ENCODE measurements at places on chromosomes 6 and 20.
A peak's percentile ranks its signal among the peaks of the same experiment; 100 is the strongest.

DNA sequence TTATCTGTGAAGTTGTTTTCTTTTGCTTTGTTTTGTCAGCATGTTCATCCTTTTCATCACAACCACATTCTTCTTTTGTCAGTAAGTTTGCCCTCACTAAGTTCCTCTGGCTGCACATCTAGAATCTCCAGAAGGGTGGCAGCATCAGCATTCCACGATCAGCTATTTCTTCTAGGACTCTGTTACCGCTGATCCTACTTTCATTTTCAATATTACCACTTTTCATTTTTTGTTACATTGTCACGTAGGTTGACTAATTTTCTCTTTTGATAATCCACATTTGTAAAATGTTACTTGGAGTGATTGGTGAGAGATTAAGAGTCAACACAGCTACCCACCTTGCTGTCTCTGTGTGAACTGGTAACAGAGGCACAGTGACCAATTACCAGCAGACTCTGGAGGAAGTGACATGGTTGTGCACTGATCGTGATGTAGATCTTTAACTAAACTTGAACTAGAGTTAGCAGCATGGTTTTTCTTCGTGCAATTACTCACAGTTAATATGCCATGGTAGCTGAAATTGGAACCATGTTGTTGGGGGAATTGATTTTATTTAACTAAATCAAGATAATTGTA, 307.9 kb upstream of the SLC35B3 start:
- no peak overlapping the region for H3K27ac ChIP-seq
- DNase-seq: no peak
- H3K36me3 ChIP-seq: no peaks in the 10 kb centered on the region
- no peaks in the 10 kb centered on the region for H3K27me3 ChIP-seq

DNA sequence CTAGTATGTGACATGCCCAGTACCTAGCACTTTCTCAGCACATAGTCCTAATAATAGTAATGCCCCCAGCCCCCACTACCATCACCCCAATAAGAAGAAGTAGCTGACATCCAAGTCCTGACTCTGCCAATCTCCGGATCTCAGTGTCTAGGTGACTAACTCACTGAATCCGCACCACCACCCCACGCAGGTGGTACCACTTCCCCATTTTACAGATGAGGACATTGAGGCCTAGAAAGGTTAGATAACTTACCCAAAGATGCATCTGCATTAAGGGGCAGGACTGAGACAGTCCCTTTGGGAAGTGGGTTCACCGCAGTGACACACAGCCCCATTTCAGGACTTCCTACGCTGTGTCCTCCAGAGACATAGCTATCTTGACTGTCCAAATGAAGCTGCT, 241.2 kb downstream of the TFAP2C start:
- no peak overlapping the region for H3K27ac ChIP-seq
- no peaks in the 10 kb centered on the region for H3K27me3 ChIP-seq
- no peak overlapping the region for H3K4me3 ChIP-seq
- H3K36me3 ChIP-seq: no peaks in the 10 kb centered on the region
- no peaks in the 10 kb centered on the region for H3K4me1 ChIP-seq

DNA sequence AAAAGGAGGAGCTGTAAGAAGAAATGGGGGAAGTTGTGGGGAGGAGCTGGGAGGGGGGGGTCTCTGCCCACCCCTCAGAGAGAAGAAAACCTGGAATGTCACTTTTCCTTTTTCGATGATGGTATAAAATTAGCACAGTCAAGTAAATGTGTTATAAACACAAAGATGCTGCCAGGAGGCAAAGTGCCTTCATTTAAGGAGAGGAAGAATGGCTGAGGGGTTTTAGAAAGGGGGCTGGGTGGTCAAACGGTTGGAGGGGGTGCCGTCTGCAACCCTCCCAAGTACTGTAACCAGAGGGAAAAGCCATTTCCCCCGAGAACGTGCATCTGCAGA, 25.0 kb downstream of the PMEPA1 start:
- no peak overlapping the region for H3K4me3 ChIP-seq
- H3K27ac ChIP-seq: peak overlapping the region; percentile 87
- no peaks in the 10 kb centered on the region for H3K36me3 ChIP-seq
- H3K4me1 ChIP-seq: peaks cover 29% of the 10 kb centered on the region
- no peaks in the 10 kb centered on the region for H3K27me3 ChIP-seq

DNA sequence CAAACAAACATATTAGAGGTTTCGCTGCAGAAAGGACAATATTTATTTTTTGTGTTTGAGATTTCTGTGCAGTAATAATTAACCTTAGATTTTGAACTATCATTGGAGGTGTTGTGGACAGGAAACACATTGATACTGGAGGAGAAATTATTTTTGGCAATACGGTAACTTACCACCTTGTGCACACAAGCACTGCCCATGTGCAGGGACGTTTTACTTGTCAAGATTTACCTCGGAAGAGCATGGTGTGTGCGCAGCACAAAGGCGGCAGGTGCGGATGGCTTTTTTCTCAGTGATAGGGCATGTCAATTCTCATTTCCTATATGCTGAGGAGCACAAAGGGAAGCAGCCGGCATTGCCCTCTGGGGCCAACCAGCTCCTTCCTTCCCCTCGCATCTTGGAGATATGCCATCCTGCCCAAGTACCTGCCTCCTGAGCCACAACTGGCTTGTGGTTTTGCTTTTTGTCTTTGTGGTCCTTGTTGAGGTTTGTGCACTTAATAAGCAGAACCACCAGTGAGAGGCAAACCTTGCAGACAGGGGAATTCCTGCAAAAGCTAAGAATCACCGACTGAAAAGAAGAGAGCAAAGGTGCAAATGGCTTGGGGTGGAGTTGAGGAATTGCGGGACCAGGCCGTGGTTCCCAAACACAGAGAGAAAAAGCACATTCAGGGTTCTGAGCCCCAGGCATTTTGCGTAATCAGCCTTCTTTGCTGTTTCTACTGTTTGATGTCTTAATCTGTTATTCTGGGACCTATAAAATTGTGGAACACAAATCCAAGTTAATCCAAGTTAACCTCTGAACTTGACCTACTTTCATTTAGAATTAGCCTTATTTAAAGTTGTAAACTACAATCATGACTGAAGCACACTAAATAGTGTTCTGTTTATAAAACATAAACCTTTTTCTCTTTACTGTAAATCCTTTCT, 21.9 kb downstream of the SAMD5 start:
- no peak overlapping the region for H3K4me3 ChIP-seq
- no peaks in the 10 kb centered on the region for H3K4me1 ChIP-seq
- H3K36me3 ChIP-seq: no peaks in the 10 kb centered on the region
- no peak for DNase-seq
- no peaks in the 10 kb centered on the region for H3K27me3 ChIP-seq
- H3K27ac ChIP-seq: no peak overlapping the region

DNA sequence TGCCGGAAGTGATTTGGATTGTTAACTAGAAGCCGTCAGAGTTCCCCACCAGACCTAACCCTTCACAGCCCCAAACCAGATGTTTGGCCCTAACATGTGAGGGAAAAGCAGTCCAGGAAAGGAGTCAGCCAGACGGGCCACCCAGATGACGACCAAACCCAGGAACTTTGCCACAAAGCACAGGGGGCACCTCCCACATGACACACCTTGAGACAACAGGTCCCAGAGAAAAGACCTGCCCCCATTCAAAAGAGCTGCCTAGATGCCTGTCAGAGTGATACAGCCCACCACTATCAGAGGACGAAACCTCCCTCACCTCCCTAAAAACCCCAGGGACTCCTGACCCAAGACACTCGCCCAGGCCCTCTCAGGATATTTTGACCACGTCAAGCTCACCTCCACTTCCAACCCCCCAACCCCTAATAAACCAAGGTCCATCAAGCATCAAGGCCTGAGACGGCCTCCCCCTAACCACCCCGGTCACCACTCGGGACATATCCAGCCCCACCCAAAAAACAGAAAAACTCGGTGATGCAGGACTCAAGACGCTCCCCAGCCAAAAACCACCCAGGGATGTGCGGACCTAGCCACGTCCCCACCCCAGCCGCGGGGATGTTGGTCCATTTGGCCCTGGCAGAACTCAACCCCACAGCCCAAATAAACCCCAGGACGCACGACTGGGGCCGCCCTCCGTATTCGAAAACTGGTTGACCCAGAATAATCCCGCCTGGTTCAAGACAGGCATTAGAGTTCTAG, 662 bp downstream of the ZNF343 start:
- no peaks in the 10 kb centered on the region for H3K36me3 ChIP-seq
- H3K27ac ChIP-seq: peak overlapping the region; percentile 77
- no peaks in the 10 kb centered on the region for H3K4me1 ChIP-seq
- no peaks in the 10 kb centered on the region for H3K27me3 ChIP-seq

GRCh38 chr20:25353747-25354705, 36.6 kb downstream of the ABHD12 start:
- no peak for DNase-seq
- no peak overlapping the region for H3K27ac ChIP-seq
- no peaks in the 10 kb centered on the region for H3K4me1 ChIP-seq

DNA sequence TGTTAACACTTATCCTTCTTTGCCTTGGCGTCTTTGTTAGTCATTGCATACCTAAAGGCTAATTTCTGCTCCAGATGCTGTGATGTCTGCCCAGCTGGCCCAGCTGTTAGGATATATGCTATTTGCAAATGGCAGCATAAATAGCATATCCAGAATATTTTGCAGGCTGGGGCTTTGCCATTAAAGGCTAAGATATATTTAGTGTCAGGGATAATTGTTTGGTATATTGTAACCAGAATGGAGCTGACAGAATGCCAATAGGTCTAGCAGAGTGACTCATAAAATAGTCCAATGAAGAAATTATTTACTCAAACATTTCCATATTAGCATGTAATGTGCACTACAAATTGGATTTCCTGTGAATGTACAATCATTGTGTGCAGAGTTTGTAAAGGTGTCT, 584.1 kb upstream of the FLRT3 start:
- DNase-seq: no peak
- H3K36me3 ChIP-seq: no peaks in the 10 kb centered on the region
- no peaks in the 10 kb centered on the region for H3K4me1 ChIP-seq
- no peak overlapping the region for H3K4me3 ChIP-seq
- no peaks in the 10 kb centered on the region for H3K27me3 ChIP-seq
- no peak overlapping the region for H3K27ac ChIP-seq

DNA sequence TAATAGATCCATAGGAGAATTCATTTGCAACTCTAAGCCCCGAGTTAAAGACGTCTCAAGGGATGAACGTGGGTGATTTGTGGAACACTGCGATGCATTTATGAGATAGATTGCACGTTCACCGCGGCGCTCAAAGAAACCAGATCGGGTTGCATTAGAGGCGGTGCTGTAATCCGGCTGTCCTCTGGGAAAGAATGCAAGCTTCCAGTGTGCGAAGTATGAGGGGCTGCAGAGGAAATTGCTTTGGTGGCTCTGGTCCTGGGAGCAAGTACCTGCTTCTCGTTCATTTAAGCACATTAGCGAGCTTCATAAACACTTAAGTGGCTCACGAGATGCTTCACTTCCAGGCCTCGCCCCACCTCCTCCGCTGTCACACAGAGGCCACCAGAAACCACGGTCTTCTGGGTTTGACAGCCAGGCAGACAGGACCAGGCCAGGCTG, 182.3 kb downstream of the CDH4 start:
- no peak for DNase-seq
- H3K27ac ChIP-seq: no peak overlapping the region
- no peak overlapping the region for H3K4me3 ChIP-seq
- no peaks in the 10 kb centered on the region for H3K27me3 ChIP-seq
- no peaks in the 10 kb centered on the region for H3K36me3 ChIP-seq
- no peaks in the 10 kb centered on the region for H3K4me1 ChIP-seq

DNA sequence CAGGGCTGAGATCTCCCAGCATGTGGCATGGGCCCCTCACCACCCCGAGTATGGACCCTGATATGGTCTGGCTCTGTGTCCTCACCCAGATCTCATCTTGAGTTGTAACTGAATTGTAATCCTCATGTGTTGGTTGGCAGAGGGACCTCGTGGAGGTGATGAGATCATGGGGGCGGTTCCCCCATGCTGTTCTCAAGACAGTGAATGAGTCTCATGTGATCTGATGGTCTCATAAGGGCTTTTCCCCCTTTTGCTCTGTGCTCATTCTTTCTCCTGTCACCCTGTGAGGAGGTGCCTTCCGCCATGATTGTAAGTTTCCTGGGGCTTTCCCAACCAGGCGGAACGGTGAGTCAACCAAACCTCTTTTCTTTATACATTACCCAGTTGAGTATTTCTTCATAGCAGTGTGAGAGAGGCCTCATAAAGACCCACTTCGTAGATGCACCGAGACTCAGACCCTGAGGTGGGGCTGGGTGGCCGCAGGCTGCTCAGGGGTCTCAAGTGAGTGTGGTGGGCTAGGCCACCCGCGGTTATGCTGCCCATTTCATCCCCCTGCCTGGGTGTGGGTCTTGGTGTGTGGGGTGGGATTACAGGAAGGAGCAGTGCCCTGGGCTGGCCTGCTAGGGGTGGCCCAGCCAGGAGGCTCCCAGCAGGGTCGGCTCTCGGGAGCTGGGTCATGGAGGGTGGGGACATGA, 26.2 kb upstream of the GATA5 start:
- no peak for DNase-seq
- H3K27ac ChIP-seq: no peak overlapping the region
- no peaks in the 10 kb centered on the region for H3K27me3 ChIP-seq

DNA sequence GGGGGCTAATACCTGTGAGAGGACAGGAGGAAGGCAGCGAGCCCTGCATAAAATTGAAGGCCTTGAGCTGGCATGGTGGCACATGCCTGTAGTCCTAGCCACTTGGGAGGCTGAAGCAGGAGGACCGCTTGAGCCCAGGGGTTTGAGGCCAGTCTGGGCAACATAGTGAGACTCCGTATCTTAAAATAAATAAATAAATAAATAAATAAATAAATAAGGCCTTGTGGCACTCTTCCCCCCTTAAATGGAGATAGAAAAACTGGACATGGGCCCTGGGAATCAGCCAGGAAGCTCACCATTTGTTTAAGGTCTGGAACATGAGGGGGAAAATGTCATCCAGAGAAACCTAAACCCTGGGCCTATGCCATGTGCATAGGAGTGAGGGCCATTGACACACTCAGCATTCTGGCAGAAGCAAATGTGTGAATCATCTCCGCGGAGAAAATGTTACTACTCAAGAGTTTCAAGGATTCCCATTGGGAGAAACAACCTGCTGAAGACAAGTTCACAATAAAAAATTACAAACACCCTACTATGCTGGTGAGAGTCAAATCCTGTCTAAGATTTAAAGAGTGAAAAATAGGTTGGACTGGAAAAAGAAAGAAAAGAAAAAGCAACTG, 51.9 kb upstream of the UBR2 start:
- no peaks in the 10 kb centered on the region for H3K27me3 ChIP-seq
- no peak overlapping the region for H3K4me3 ChIP-seq
- no peak for DNase-seq
- H3K4me1 ChIP-seq: no peaks in the 10 kb centered on the region
- no peak overlapping the region for H3K27ac ChIP-seq
- H3K36me3 ChIP-seq: no peaks in the 10 kb centered on the region
